ENCODE measurements at places on chromosomes 3 and 15.
A peak's percentile ranks its signal among the peaks of the same experiment; 100 is the strongest.

- no peak for DNase-seq
Measured at GRCh38 chr3:195135917-195136316, 135.0 kb downstream of the XXYLT1 start.

GRCh38 chr3:61848885-61849284 is 287.5 kb downstream of the PTPRG start:
- no peak for DNase-seq

- no peak for DNase-seq
Measured at GRCh38 chr3:164230385-164231094, 847.8 kb downstream of the SI start.

DNA sequence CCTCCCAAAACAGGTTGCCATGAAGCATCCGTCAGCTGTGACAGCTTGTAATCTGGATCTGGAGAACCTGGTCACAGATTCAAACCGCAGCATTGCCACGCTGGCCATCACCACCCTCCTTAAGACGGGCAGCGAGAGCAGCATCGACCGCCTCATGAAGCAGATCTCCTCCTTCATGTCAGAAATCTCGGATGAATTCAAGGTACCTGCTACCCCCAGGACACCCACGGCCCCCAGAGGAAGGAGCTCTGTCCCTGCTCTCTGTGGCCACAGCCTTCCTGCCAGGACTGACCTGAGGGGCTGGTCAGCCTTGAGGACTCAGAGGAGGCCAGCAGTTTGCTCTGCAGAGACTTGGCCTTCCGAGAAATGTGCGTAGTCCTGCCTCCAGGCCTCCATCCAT is 11.2 kb downstream of the COPG1 start:
- no peak for DNase-seq

DNA sequence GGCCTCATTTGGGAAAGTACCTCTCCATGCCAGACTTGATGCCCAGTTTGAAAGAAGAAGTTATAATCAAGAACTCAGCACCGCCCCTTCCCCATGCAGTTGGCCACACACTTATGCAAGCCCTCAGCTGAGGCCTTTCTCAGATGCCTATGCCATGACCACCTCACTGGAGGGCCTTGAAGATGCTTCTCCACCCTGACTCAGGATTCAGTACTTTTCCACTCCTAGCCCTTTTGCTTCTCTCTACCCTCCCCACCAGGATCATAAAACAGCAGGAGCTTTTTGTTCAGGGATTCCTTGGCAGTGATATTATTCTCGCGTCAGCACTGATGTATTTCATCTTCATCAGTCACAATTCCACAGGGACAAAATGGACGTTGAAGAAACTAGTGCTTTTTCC is 313.5 kb downstream of the PYDC2 start:
- no peak for DNase-seq

DNA sequence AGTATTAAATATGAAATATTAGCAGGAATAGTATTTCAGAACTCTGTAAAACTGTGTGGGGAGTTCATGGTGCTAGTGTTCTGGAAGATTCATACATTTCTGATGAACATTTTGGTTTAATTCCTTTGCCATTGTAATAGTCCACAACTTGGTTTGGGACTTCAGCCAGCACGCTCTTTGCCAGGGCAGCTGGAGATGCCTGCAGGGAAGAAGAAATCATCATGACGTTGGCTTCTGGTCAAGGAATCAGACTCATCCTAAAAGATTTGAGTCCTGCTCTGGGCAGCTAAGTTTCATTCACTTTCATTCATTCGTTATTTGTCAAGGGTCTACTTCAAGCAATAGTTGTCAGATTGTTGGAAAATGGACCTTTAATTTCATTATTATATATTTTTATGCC is 32.4 kb upstream of the MRPL3 start:
- no peak for DNase-seq

DNA sequence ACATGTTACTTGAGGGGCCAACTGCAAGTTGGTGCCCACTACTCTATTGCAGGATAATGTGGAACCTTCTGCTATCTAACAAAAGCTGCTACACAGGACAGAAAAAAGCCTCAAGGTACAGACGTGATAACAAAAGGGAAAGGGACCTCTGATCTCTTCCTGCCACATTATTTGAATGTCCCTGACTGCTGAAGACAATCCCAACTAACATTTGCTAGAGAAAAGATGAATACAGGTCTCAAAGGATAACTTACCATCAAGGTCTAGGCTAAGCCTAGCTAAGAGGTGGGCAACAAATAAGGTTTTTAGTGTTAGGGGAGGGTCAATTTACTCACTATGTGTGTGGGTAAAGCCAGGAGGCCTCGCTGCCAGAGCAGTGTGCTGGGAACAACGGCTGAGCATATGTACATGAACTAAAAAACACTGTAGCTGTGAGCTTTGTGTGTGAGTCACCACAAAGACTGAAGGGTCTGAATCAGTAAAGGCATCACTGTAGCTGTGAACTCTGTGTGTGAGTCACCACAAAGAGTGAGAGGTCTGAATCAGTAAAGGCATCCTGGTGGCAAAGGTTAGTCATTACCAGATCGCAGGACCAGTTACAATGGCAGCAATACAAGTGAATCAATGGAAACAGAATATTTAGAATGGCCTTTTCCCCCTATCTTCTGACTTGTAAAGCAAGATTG is 111.7 kb downstream of the LMLN start:
- DNase-seq = peak; percentile 22

- DNase-seq = no peak
Measured at GRCh38 chr3:195009616-195010015, 261.3 kb downstream of the XXYLT1 start.

GRCh38 chr3:178329936-178330335 is 206.3 kb upstream of the KCNMB2 start:
- no peak for DNase-seq

DNA sequence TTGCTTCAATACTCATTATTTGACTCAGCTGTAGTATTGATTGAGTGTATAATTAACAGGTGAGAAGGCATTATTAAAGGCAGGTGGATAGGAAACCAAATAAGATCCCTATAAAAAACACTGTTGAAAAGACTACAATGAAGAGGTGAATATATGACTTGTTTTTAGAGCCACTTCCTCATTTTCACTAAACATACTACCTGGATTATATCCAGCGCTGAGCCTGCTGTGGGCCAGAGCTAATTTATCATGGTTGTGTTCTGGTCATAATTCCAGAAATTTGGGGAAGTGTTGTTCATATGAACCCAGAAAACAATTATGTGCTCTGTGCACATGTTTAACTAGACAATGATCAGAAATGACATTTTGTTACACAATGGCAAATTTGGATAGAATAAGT is 235.3 kb upstream of the MME start:
- DNase-seq = no peak

- peak; percentile 16 for DNase-seq
Measured at GRCh38 chr3:119343719-119344118, 49.5 kb downstream of the ARHGAP31 start.

DNA sequence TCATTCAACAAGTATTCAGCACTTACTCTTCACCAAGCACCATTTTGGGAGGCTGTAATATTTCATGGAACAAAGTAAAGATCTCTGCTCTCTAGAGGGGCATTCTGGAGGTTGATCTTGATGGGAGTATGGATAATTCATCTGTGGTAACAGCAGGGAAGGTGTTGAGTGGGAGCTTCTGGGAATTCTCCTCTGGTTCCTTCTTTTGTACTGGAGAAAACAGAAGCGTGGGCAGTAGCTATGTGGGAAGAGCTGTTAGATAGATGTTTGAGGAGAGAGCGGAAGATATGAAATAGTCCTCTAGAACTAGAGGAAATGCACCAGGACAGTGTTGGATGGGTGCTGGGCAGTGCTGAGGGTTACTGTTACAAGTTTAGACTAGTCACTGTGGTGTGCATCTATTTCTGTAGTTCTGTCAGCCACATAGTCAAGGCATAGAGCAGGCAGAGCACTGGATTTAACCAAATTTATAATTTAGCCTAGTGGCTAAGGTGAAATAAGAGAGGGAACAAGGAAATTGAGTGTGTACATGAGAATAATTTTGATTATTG is 9.6 kb downstream of the NMD3 start:
- no peak for DNase-seq

GRCh38 chr3:184175981-184176376 is 1.3 kb downstream of the AP2M1 start:
- DNase-seq = no peak

DNA sequence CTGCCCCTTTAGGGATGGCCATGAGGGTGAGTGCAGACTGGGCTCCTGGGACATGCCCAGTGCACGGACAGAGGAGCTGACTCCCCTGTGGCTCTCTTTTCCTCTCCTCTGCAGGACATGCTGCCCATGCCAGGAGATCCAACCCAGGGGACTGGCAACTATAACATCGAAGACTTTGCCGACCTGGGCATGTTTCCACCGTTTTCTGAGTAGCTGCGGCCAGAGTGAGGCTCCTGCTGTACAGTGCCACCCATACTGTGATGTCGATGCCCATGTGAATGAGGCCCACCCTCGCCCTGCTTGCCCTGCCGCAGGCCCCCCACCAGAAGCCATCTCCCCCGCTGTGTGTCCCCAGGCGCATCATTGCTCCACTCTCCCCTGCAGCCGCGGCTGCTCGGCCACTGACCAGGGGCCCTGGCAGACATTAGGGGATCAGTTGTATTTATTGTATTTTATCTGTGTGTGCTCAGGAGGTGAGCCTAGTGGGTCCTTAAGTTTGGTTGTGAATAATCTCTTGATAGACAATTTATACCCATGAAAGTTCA is 101.6 kb upstream of the ABHD17C start:
- no peak for DNase-seq

DNA sequence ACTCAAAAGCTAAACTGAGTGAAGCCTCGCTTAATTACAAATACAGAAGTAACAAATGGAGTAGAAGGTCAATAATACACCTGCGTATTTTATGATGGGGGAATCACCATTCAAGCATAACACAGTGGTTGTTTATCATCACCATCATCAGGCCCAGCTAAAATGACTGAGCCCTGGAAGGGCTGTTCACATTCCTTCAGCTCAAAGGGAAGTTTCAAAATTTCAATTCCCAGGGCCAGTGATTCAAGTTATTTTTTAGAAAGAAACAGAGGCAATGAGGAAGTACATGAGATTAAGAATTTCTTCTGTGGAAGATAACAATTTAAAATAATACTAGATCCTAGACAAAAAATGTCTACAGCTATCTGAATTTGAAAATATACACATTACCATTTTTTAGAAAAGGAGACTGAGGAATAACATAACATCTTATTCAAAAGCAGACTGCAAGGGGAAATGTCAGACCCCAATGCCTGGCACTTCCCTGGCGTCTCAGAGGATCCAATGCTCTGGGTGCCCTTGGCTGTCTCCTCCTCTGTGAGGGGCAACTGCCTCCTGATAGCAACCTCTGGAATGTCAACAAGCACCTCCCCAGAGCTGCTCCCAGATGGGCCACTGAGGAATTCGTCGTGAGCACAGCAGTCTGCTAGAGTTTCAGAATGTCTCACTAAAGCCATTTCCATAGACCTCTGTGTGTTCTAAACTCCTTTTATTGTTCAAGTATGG is 22.8 kb downstream of the EHD4 start:
- DNase-seq = no peak

DNA sequence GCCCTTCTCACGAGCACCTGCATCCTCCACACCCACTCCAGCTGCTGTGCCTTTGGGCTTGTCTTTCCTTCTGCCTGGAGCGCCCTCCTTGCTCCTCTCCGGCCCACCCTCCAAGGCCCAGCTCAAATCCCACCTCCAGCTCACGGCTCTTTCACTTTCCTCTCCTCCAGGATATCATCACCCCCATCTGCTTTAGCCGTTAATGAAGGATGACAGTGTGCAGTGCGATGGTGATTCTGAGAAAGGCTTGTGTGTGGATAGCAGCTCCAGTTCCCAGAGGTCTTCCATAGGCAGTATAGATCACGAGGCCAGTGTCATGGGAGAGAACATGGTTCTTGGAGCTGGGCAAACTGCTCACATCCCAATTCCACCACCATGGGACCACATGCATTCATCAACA is 237.4 kb downstream of the TLE3 start:
- no peak for DNase-seq

DNA sequence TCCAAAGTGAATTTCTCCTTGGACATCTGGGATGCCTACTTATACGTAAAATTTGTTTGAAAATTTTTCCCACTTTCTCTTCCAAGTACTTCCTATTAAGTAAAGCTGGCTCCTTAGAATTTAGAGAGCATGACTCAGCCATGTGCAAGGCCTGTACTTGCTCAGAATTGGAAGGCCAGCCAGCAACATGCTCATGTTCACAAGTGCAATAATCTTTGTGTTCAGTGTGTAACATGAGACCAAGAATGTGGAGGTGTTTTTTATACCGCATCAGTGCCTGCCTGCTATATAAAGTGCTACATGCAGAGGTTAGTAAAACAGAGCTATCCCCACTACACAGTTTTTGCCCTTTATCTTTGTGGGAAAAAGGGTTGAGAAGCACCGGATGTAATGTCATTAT is 151.9 kb upstream of the FEZF2 start:
- DNase-seq = no peak

GRCh38 chr3:189748046-189748445 is 116.9 kb downstream of the TP63 start:
- DNase-seq = peak; percentile 16

DNA sequence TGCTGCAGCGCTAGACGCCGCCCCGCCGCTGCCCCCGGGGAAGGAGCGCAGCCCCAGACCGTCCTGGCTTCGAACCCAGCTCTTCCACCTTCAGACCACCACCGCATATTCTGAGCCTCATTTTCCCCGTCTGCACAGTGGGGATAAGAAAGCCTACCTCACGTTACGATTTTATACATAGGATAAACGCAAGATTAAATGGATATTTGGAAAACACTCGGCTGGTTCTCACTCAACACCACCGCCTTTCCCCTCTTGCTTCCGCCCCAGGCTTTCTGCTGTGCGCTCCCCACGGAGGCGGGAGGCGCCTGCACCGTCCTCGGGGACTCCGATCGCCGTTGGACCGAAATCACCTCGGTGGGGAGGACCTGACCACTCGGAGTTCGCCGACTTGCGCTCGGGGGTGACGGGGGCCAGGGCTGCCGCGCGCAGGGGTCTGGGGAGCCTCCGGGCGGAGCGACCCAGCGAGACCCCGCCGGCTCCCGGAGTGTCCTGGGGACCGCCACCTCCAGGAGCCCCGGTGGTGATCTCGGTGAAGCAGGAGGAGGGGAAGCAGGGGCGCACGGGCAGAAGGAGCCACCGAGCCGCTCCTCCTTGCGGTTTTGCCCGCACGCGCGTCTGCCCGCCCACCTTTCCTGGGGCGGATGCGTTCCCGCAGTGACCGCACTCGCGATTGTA is 4.0 kb downstream of the FBXL22 start:
- DNase-seq = peak; percentile 31

DNA sequence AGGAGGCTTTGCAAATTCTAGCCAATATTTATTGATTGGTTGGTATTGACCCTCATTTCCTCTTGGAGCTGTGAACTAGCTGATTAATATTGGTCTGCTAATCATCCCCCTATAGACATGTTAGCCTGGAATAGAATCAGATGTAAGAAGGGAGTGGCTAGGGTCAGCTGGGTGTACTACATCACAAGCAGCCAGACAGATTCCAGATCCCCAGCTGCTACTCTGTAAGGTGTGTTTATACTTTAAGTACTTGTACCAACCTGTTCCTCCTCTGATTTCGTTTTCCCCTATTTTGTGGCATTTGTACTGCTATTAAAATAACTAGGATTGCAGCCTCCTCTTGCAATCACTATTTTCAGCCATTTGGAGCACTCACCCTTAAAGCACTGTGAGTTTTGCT is 49.9 kb downstream of the PARP15 start:
- DNase-seq = no peak

- no peak for DNase-seq
Measured at GRCh38 chr3:185250247-185250646, 3.6 kb downstream of the EHHADH start.

- no peak for DNase-seq
Measured at GRCh38 chr15:64522226-64522823, 61.9 kb downstream of the ZNF609 start.
